ENCODE measurements at places on chromosomes 5 and 9.
A peak's percentile ranks its signal among the peaks of the same experiment; 100 is the strongest.

DNA sequence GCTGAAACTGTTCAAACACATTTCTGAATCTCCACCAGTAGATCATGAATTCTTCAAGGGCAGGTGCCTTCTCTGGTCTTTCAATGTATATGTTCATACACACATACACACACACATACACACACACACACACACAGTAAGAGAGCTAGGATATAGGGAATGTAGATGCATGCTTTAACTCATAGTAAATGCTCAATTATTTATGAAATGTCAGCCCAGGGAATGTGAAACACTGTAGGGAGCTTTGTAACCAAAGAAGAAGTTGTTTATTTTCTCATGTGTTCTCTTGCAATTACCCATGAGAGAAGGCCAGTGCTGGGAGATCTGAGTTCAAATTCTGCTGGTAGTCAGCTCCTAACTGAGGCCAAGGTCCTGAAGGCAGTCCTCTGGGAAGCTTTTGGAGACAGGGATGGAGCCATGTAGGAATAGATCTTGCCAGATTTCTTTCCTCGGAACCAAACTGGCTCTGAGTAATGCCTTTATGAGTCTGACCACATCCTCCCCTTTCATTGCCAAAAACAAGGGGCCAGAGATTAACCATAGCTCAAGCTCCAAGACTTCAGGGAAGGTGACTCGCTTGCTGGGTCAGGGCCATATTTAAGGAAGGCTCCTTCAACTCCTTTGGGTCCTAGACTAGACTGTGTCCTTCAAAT lies 487.0 kb upstream of the TNC start:
- DNase-seq, result no peak

GRCh38 chr5:16616536-16617273 lies at the start of gene RETREG1:
Gene RETREG1, minus strand, starts transcription at chr5:16616997. Its CDS starts 26 bp downstream, at chr5:16616971.
- peak; percentile 48 for DNase-seq

DNA sequence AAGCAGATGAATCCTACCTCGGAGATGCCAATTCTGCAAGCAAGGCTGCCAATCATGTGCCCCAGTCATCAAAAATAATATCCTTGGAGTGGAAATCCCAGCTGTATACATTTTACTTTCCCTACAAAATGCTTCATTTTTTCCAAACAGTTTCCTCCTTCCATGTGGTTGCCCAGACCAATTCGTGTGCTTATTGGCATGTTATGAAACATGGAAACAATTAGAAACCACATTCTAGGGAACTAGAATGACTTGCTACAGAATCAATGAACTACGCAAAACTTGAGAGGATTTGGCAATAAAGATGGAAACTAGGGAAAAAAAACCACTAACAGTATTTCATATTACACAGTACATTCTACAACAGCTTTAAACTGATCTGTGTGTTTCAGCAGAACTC lies 584.5 kb upstream of the DMAC1 start:
- DNase-seq, result no peak

- no peak for DNase-seq
Measured at GRCh38 chr9:133823189-133824105, 85.3 kb upstream of the SARDH start.

DNA sequence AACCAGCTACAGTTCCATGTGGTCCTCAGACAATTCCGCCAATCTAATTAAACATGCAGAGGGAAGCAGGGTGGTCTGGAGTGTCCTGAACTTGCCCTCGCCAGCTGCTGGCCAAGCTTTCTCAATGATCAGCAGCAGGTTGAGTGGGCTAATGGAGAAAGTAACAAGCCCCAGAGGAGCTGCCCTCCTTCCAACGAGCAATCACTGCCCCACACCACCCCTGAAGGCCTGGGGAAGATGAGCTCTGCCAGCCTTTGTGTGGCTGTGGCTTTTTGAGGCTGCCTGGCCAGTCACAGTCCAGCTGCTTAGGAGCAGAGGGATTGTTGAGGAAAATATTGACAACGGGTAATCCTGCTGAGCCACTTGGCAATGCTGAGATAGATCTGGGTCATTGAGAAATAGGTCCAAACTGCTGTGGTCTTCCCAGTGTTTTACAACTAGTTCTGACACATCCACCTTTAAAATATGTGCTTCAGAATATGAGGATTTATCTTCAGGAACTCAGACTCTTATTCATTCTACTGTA lies 107.3 kb downstream of the CD180 start:
- no peak for DNase-seq

DNA sequence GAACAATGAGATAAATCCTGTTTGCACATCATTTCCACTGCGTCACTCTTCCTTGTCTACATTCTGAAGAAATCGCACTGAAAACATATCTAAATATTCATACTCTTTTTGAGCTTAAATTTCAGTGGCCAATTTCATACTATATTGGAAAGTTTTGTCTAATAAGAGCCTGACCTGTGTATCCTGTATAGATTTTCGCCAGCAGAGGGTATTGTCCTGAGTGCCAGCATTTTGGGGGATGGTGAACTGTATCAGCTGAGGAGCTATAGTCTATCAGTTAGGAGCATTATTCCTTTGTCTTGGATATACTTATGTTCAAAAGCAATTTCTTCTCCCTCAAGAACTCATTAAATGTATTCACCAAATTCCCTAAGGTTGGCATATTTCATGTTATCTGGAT lies 102.3 kb downstream of the SEMA6A start:
- no peak for DNase-seq

GRCh38 chr9:124810663-124811355 lies 33.9 kb downstream of the OLFML2A start:
- peak; percentile 36 for DNase-seq

DNA sequence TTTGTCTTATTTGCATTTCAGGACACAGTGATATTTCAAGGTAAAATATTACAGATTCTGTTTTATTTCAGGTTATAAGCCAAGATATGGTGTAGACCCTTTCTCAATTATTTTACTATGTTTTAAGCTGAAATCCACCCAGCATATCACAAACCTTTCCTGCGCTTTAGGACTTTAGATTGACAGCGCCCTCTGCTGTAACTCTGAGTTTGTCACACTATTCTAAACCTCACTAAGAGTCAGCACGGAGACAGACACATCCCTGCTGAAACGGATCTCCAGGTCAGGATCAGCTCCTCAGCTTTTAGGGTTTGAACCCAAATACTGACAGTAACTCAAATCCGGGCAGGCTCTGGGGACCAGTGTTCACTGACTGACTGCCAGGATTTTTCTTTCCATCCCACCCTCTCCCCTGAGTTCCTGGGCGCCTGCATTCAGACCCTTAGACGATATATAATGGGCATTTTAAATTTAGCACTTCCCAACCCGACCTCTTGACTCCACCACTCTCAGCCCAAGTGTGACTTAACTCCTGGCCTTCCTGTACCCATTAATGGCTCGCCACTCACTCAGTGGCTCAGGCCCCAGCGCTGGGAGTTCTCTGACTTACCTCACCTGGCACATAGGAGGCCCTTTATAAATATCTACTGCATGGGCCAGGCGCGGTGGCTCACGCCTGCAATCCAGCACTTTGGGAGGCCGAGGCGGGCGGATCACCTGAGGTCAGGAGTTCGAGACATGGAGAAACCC lies 33.5 kb downstream of the TLX3 start:
- peak; percentile 58 for DNase-seq

Data from endothelial cell (in vitro differentiated cells).